Activated T-cell treated with anti-CD3 and anti-CD28 coated beads, Interleukin-2, amount 50 U/mL, for 48 hours (primary cell): ENCODE measurements at places on chromosomes 16 and 17.

DNA sequence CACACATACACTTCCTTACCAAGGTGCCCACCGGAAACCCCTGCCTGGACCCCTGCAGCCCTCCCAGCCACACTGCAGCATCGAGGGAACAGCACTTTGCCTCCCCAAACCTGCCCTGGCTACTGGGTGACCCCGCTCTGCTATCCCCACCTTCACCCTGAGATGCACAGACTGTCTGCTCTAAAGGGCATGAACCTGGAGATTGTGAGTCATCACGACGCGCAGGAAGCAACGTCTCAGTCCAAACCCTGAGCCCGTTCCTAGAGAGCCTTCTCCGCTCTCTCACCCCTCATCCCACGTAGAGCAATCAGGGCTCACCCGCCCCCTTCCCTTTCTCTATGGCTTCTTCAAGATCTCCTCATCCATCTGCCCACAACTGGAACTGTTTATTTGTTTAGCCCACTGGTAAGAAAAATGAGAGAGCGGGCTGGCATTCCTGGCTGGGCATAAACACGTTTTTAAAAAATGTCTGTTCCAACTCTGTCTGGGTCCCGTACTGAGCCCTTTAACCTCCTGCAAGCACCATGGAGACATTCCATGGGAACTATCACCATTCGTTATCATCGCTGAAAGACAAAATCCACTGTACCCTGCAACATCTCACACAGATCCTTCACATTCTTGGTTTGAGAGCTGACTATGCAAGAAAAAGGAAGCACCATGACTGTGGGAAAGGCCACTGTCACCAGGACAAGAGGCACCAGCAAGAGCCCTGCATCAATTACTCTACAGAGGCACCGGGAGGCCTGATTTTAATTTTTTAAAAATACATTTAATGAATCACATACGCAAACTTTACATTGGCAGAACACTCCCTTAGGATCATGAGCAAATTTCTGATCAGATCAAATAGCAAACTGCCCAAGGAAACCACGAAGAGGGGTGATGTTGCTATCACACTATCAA, 28.2 kb downstream of the ZFHX3 start:
- no peak for DNase-seq

GRCh38 chr16:59886021-59886420, 1151.9 kb upstream of the GOT2 start:
- no peak for DNase-seq

DNA sequence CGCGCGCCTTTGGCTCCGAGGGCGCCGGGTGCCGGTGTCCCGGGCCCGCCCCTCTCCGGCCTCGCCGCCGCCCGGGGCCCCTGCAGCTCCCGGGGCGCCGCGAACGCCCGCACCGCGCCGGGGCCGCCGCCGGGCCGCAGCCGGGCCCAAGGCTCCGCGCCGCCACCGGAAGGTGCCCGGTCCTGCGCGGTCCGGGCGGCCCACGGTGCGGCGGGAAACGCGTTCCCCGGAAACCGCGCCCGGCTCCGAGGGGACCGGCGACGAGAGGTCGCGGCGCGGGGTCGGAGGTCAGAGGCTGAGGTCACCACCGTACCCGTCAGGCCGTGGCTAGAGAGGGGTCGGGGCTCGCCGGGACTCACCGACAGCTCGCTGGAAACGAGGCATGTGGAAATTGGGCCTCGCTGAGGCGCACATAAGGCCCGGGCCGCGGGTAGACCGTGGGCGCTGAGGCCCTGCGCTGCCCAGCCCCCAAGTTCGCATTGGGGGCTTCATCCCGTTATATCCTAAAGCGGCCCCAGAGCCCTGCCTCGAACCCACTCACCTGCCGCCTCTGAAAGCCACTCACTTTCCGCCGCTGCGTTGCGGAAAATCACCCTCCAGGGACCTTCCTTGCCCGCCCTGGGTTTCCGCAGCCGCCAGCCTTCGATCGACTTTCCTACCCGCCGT, at the start of gene DUS1L:
Gene DUS1L, minus strand, starts transcription at position 167 of the 666 bp plus-strand sequence. CDS start 745 bp downstream, outside the sequence.
- DNase-seq = peak; percentile 86

DNA sequence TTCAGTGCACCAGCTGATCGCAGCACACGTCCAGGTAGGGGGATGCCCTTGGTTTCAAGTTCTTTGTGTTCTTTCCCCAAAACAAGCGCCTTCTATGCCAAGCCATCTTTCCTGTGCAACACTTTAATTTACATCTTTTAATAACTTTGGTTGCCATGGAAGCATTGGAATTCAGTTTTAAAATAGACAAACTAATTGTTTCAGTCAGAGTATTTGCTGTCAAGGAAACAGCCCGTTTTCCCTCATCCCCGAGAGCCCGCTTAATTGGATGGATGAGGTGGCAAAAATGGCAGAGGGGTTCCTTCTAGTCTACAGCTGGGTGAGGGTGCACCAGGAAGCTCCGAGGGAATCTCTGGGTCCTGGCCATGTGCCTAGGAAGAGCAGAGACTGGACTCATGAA, 793.7 kb upstream of the EEF2KMT start:
- DNase-seq = no peak

GRCh38 chr17:50507871-50508572, at the start of gene MYCBPAP:
TSS of gene MYCBPAP (plus strand) at chr17:50508439. CDS start at chr17:50508675, 236 bp downstream.
- peak; percentile 82 for DNase-seq

- no peak for DNase-seq
Measured at GRCh38 chr17:77498791-77499698, 358.3 kb downstream of the SEC14L1 start.

GRCh38 chr17:10875430-10875851, 37.6 kb upstream of the PIRT start:
- DNase-seq = peak; percentile 29

DNA sequence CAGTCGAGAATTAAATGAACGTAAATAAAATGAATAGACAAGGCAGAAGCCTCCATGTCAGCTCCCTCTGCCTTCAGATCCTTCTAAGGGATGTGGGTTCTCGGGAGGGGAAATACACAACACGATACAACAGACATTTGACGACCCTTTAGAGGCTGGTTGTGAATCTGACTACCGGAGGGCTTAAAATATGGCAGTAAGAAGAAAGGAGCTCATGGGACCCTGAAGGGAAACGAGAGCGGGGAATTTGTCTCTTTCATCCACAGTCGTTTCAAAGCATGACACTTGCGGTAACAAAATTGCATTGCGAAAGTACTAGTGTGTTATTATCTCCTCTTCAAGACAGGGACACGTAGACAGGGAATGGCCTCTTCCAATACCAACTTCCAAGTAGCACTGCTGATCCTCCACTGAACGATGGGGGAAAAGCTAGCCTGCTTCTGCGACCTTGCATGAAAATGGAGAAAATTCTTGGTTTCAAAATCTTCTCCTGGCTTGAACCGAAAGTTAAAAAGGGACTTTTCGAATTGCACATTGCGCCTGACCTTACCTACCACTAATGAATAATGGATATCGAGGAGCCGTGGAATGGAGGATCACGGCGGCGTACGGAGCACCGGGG, 1.2 kb upstream of the TNRC6C start:
- peak; percentile 59 for DNase-seq

GRCh38 chr17:13030459-13031300, 12.9 kb upstream of the ELAC2 start:
- DNase-seq = peak; percentile 57

DNA sequence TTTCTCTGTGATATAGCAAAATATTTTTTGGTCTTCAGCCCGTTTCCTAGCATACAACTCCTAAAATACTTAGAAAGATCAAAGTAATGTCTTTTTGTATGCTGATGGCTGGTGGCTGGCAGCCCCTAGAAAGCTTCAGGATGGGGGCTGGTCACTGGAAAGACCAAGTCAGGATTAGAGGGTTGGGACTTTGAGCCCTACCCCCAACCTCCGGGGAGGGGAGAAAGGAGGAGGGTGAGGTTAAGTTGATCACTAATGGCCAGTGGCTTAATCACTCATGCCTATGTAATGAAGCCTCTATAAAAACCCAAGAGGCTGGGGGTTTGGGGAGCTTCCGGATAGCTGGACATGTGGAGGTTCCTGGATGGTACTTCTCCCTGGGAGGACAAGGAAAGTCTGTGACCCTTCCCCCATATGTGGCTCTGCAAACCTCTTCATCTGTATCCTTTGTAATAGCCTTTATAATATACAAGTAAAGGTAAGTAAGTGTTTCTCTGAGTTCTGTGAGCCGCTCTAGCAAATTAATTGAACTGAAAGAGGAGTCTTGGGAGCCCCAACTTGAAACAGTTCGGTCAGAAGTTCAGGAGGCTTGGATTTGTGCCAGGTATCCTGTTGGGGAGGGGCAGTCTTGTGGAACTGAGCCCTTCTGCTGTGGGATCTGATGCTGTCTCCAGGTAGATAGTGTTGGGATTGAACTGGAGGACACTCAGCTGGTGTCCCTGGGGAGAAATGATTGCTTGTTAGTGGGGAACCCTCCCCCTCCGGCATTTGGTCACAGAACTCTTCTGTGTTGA, 3.5 kb downstream of the SLC7A6 start:
- DNase-seq = no peak

- DNase-seq = no peak
Measured at GRCh38 chr16:3068487-3068886, 3.0 kb downstream of the IL32 start.

- DNase-seq = no peak
Measured at GRCh38 chr17:49577650-49577934, 1.9 kb downstream of the NXPH3 start.

DNA sequence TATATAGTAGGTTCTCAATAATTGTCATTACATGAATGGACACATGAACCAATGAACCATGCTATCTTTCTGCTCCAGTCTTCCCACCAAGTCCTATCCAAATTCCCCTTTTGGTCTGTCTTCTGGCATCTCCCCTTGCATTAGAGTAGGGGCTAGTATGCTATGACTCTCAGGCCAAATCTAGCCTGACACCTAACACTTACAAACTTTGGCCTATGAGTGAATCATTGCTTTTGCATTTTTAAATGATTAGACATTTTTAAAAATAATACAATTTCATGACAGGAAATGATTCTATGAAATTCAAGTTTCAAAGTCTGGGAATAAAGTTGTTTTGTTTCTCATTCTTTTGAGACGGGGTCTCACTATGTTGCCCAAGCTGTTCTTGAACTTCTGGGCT, 102.5 kb upstream of the MAF start:
- DNase-seq = no peak

GRCh38 chr17:35147375-35147905, at the start of gene UNC45B:
TSS of gene UNC45B (plus strand) at chr17:35147817. CDS start at chr17:35148264, 447 bp downstream.
- DNase-seq = no peak

GRCh38 chr16:56195151-56195550, 3.9 kb downstream of the GNAO1 start:
- no peak for DNase-seq

DNA sequence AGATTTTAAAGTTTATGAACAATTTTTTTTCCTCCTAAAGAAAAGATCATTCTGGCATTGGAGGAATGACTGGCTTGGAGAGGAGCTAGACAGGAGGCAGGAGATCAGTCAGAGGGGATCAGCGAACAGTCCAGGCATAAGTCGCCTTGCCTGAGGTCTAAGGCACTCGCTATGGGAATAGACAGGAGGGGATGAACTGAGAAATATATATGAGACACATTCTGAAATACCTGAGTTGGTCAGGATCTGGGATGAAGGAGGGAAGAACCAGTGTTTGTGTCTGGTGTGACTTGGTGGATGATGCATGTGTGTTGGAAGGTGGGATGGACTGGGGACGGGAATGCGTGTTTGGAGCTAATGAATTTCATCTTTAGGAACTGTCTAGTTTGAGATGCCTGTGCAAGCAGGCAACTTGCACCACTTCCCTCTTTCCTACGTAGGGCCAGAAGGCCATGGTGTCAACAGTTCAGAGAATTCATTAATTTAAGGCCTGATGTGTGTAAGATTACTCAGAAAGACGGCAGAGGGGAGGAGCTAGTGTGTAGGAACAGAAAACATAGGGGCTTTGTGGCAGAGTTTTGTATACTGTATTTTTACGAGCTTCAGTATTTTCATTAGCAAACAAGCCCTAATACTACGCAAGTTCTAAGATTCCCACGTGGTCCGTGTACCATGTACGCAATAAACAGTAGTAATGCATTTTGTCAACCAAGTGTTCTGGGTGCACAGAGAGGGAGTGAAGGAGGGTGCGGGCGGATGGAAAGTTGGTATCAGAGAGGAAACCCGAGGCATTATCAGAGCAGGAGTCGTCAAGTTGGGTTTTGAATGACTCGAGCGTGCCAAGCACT, 825 bp downstream of the HEATR6 start:
- no peak for DNase-seq

DNA sequence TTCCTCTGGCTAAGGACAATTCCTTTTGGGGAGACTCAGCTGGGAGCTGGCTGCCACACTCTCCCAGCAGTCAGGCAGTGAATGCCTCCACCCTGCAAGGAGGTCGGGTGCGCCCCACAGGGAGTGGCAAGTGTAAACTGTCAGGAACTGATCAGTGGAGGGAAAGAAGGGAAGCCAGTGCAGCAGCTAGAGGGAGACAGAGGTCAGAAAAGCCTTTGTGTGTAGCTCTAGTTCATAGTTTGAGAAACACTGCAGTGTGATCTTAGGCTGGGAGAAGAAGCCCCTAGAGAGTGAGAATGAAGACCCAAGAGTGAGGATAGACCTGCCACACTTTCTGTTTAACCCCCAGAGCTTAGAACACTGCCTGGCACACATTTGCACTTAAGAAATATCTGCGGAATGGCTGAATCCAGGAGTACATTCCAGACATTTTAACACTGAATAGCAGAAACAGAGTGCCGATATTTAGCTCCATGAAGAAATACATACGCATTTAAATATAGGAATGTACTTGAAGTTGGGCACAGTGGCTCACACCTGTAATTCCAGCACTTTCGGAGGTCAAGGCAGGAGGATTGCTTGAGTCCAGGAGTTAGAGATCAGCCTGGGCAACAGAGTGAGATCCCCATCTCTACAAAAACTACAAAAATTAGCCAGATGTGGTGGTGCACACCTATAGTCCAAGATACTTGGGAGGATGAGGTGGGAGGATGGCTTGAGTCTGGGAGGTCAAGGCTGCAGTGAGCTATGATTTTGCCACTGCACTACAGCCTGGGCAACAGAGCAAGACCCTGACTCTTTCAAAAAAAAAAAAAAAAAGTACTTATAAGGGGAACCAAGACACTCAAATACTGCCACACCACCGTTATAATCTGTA, 11.1 kb upstream of the SLC5A11 start:
- no peak for DNase-seq

DNA sequence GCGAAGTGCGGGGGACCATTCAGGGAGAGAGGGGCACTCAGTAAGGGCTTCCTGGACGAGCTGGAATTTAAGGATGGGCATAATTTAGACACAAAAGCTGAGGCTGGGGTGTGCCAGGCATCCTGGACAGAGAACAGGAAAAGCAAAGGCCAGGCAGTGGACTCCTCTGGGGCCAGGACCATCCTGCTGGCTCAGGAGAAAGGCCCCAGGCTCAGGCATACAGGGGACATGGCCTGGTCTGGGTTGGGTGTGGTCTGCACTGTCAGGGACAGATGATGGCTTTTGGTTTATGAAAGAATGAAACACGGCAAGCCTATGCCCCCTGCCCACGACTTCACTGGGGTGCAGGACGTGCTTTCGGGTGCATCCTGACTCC, 48.9 kb upstream of the DOC2B start:
- DNase-seq = no peak
